Activated CD4-positive, alpha-beta T cell treated with anti-CD3 and anti-CD28 coated beads, Interleukin-2, Interleukin-6, amounts not matched to agents 100 ng/mL and 50 ng/mL, durations not matched to agents 16 hours and 8 hours (primary cell): ENCODE measurements at places on chromosomes 4 and X.

- DNase-seq: no peak
Measured at GRCh38 chrX:10603612-10604011, 16.8 kb downstream of the MID1 start.

GRCh38 chr4:109389369-109390114, 44.1 kb upstream of the SEC24B start:
- DNase-seq: no peak

GRCh38 chr4:171812333-171812664, 905 bp upstream of the GALNTL6 start:
- DNase-seq: no peak

DNA sequence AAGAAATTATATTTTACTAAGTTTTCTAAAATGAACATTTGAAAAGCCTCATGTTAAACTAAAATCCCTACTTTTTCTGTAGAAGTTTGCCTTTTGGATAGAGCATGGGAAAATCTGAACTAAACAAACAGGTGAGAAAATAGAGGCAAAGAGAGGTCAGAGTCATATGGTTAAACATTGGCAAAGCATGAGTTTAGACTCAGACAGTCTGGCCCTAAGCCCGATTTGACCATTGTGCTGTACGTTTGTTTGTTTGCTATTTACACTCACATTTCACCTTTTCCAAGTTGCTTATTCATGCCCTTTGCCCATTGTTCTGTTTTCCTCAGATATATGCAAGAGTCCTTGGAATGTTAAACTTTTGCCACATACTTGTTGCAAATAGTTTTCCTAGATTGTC, 85.4 kb downstream of the TIGD2 start:
- no peak for DNase-seq

GRCh38 chrX:118536687-118537461, 41.3 kb downstream of the DOCK11 start:
- DNase-seq: peak; percentile 62

DNA sequence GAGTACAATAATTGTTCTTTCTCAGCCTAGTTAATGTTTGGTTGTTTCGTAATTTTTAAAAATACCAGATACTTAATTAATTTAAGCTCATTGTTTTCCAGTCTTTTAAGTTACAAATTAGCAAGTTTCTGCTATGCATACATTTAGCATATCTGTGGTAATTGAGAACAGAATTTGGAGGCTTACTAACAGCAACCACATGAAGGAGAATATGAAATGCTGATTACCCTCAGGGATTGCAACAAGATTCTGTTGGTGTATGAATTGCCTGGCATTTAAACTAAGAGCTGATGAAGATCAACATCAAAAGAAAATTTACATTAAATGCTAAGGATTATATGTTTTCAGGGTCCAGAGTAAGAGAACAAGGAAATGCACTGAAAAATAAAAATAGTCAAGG, 580.0 kb upstream of the INTU start:
- DNase-seq: no peak

GRCh38 chr4:155954118-155954685, 536 bp upstream of the CTSO start:
- no peak for DNase-seq
